NCI-H1092 treated with DMSO at 0.1 percent for 48 hours (cell line): ENCODE measurements at places on chromosomes 2 and 18.

DNA sequence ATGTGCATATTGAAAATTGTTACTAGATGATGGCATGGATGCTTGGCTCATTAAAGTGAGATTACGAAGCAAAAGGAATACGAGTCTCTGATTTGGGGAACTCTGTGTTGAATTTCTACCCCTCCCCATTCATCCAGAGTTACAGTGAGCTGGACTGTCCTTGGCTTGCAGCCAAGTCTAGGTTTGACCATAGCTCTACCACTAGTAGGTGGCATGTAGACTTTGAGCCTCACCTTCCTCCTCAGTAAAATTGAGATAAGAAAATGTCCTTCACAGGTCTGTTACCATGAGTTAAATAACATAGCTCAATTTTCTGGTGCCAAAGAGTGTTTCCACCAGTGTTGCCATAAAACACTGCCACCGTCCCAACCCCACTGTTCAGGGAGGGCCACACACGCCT is 727.6 kb upstream of the ID2 start:
- DNase-seq = no peak

DNA sequence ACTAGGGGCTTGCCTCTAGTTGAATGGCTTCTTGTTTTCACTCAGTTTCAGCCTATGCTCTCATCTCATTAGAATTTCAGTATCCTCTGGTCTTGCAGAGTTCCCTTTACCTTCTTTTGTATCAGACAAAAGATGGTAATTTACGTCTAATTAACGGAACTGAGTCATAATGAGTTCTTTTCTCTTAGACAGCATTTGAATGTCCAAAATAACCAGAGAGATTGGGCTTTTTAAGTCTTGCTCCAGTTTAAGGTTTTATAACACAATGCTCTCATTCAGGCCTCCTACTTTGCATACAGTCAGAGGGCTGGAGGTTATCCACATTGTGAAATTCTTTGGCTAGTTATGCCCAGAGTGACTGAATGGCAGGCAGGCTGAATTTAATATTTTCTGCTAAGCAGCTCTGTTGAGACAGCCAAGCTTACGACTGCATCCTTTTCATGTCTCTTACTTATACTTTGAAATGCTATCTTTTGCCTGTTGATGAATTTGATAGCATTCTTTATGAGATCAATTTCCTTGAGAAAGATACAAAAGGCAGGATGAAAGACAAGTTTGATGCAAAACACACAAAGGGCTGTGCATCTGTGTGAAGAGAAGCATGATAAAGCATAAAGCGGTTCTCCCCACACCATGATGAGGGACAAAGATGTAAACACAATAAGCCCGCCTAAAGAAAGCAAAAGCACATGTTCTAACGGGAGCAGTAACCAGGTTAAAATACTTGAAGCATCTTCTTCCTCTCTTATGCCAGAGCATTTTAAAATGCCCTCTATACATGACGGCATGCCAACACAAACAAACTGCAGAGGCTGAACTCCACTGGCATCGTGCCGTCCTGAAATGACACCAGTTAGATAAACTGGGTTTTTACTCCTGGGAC is 90.0 kb downstream of the CDH2 start:
- peak; percentile 51 for DNase-seq

- DNase-seq = no peak
Measured at GRCh38 chr18:28816155-28816554, 639.2 kb upstream of the CDH2 start.

GRCh38 chr18:11842562-11842961 is 8.7 kb upstream of the CHMP1B start:
- DNase-seq = no peak

- DNase-seq = no peak
Measured at GRCh38 chr2:237279012-237279768, 134.8 kb downstream of the COL6A3 start.

- DNase-seq = no peak
Measured at GRCh38 chr2:25204190-25204838, 35.9 kb upstream of the POMC start.

DNA sequence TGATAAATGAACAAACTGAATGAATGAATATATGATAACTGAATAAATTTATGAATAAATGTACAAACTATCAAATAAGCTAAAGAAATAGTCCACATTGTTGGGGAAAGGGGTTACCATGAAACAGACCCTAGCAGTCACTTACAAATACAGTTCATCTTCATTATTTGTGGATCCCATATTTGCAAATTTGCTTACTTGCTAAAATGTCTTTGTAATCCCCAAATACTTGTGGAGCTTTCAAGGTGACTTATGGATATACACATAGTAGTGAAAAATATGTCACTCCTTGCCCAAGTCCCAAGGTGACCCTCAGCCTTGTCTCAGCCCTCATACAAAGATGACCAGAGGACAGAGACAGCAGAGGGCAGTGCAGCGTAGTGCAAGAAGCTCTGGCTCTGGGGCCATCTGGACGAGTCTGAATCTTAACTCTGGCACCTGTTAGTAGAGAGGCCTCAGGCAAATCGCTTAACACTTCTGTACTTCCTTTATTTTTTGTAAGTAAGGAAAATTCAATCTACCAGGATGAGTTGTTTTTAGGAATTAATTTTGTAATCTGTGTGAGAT is 3.1 kb downstream of the PAIP2B start:
- DNase-seq = peak; percentile 56

GRCh38 chr2:37912056-37912455 is 13.0 kb upstream of the RMDN2 start:
- DNase-seq = no peak

DNA sequence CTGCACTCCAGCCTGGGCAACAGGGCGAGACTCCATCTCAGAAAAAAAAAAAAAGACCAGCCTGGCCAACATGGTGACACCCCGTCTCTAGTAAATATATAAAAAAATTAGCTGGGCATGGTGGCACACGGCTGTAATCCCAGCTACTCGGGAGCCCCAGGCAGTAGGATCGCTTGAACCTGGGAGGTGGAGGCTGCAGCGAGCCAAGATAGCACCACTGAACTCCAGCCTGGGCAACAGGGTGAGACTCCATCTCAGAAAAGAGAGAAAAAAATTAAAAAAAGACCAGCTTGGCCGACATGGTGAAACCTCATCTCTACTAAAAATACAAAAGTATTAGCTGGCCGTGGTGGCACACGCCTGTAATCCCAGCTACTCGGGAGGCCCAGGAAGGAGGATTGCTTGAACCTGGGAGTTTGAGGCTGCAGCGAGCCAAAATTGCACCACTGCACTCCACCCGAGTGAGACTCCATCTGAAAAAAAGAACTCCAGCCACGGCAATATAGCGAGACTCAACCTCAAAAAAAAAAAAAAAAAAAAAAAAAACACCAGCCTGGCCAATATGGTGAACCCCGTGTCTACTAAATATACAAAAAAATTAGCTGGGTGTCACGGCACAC is 346.1 kb upstream of the PLGLB2 start:
- no peak for DNase-seq

- no peak for DNase-seq
Measured at GRCh38 chr18:77547757-77548156, 298.1 kb downstream of the GALR1 start.

GRCh38 chr2:36708041-36708741 is 11.7 kb downstream of the VIT start:
- DNase-seq = no peak

GRCh38 chr18:6280211-6280743 is 134.4 kb downstream of the L3MBTL4 start:
- DNase-seq = no peak

- DNase-seq = no peak
Measured at GRCh38 chr2:9317559-9317958, 105.8 kb downstream of the ITGB1BP1 start.

- DNase-seq = no peak
Measured at GRCh38 chr2:234495251-234496054, 1.4 kb downstream of the ARL4C start.

DNA sequence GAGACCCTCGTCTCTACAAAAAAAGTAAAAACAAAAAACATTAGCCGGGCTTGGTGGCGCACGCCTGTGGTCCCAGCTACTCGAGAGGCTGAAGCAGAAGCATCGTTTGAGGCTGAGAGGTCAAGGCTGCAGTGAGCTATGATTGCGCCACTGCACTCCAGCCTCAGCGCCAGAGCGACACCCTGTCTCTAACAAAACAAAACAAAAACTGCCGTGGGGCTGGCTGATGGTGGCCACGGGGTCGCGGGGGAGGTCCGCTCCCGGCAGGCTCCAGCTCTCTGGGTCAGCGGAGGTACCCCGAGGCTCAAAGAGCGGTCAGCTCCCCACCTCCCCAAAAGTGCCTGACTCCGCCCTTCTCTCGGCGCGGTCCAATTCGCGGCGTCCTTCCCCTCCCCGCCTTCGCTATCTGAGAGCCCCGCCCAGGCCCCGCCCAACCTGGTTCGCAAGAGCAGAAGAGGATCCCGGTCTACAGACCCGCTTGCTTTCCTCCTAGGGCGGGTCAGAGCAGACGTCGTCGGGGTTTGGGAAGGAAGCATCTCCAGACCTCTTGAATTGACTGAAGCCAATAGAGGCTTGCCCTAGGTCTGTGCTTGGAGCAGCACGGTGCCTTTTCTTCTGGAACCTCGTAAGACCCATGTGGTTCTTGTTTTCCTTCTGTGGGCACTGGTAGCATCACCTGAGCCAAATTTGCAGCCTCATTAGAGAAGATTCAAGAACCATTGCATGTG is 7.8 kb downstream of the RAX start:
- DNase-seq = peak; percentile 58

- DNase-seq = peak; percentile 43
Measured at GRCh38 chr2:1742681-1743395, 1.5 kb downstream of the PXDN start.

DNA sequence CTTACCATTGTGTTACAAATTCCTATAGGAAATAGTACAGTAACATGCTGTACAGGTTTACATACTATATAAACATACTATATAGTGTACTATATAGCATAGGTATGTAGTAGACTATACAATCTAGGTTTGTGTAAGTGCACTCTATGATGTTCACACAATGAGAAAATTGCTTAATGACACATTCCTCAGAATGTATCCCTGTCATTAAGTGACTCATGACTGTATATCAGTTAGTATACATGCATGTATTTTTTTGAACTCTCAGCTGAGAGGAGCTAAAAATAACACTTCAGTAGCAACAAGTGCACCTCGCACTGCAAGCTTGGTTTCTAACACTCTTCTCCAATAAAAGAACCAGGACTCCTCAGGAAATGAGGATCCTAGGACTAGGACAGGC is 19.5 kb upstream of the ASXL3 start:
- no peak for DNase-seq

DNA sequence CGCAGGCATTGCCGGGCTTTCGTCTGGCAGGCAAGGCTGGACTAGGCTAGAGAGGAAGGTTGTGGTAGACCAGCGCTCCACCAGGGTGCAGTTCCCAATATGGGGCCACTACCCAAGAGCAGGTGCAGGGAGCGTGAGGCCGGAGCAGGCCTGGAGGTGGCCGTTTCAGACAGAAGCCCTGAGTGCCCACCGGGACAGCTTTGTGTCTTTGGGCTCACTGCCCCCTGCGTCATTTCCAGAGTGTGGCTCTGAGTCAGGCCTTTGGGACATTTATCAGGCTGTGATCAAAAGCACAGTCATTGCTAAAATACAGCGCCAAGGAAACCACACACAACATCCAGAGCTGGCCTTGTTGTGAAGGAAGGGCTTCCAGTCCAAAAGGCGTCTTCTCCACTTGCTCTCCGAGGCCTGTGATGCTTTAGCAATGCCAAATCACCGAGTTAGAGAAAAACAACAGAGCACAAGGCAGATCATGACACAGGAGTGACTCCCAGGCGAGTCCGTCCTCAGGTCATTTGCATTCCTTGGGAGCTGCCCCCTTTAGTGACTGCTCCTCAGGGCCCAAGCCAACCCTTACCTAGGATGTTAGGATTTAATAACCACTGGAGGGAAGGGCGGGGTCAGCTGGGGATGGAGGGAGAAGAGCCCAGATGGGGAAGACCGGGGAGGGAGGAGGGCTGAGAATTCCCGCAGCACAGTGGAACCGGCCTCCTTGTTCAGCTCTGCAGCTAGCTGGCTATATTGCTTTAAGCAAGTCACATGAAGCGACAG is 42.3 kb downstream of the RFX8 start:
- DNase-seq = no peak

GRCh38 chr18:49250816-49251388 is 209.5 kb downstream of the DYM start:
- DNase-seq = peak; percentile 49

- DNase-seq = no peak
Measured at GRCh38 chr2:150466741-150467620, 20.5 kb downstream of the RND3 start.

DNA sequence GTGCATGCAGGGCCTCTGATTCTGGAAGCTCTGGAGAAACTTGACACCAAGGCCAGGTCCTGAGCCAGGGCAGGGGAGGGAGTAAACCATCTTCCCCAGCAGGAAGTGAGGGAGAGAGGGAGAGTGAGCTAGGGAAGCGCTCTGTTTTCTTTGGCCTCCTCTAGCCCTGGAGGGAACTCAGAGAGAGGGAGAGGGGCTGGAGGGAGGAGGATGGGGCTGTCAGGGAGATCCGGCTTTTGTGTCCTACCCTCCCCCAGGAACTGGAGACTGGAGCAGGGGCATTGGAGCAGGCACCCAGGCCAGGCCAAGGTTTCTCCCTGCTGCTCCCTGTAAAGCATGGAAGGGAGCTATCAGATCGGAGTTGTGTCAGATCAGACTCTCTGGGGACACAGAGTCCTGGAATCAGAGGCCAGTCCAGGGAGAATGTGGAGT is 22.7 kb upstream of the PKDCC start:
- DNase-seq = no peak

GRCh38 chr2:26298638-26299393 is 47.1 kb upstream of the SELENOI start:
- DNase-seq = no peak

GRCh38 chr18:59696311-59697235 is 650 bp downstream of the CCBE1 start:
- DNase-seq = peak; percentile 18

DNA sequence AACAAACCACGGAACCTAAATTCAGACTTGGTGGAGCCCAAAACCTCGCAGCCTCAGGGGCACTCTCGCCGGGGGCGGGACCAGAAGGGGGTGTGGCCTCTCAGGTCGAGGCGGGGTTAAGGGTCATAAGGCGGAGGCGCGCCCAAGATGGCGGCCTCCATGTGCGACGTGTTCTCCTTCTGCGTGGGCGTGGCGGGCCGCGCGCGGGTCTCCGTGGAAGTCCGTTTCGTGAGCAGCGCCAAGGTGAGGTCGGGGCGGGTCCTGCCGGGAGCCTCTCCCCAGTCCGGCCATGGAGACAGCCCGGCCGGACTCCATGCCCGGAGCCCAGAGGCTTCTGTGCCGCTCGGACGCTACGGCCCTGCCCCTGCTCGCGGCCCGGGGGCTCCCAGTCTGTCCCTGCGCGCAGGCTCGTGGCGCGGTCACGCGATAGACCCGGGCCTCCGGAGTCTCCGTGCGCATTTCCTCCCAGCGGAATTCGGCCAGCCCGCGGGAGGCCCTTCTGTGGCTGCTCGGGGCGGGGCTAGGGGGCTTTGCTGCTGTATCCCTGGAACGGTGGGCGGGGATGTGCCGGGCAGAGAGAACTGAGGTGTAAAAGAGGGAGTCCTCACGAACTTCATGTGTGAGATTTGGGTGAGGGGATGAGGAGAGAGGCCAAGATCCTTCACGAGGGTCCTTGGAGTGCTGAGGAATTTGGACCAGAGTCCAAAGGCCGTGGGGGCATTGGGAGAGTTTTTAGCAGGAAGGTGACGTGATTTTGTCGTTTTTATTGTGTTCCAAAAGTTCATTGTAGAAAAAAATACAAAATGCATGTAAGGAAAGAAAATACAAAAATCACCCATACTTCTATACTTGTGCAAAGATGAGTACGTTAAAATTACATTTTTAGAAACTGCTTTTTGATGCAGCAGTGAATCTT is at the start of gene SMYD5:
Gene SMYD5 (plus strand): TSS at position 126 of the 916 bp plus-strand sequence. CDS start 22 bp downstream, at position 148.
- peak; percentile 55 for DNase-seq
